T-helper 1 cell (primary cell): ENCODE measurements at places on chromosomes 7 and 10.

DNA sequence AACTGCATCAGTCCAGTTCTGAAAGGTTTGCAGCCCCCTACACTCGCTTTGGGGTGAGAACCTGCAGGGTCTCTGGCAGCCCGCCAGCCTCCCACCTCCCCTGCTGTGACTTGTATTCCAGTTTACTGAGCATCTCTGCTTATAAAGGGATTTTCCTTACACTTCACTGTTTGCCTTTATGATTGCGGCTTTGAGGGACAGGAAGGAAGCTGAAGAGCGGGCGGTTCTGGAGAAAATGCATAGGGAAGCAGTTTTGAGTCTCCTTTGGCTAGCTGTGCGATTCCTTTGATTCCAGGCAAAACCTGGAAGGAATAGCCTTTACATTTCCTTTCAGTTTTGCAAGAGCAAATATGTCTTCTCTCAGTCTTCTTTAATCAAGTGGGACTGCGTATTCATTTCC lies 65.0 kb upstream of the TRIM8 start:
- DNase-seq = no peak

DNA sequence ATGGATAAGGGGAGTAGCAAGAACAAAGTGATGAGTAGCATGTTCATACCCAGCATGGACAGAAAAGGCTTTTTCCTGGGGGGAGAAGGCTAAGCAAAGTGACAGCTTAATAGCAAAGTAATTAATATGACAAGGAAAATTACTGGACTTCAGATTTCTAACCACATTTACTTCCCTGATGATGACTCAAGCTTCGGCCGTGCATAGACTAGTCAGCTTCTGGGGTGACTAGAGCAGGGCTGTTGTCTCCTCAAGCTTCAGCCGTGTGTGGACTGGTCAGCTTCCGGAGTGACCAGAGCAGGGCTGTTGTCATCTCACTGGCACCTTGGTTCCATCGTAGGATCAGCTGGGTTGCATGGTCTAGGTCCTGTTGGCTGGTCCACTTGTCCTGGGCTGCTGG lies 2.1 kb upstream of the ZNF117 start:
- no peak for DNase-seq

- DNase-seq = no peak
Measured at GRCh38 chr7:30616318-30616717, 21.6 kb downstream of the GARS1 start.

GRCh38 chr7:99631295-99632109 lies 14.8 kb downstream of the ZSCAN25 start:
- DNase-seq = no peak

DNA sequence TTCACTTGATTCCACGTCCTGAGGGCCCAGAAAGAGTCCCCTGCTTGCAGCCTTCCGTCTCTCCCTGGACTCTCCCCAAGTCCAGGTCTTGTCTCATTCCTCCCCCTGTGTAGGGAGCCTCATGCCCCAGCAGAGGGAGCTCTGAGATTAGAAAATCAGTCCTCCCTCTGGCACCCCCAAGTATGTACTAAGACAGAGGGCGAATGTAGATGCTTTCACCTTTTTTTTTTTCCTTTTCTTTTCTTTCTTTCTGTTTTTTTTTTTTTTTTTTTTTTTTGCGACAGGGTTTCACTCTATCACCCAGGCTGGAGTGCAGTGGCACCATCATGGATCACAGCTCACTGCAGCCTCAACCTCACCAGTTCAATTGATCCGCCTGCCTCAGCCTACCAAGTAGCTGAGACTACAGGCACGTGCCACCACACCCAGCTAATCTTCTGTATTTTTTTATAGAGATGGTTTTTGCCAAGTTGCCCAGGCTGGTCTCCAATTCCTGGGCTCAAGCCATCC lies 10.3 kb downstream of the SFXN3 start:
- DNase-seq = peak; percentile 48

- DNase-seq = no peak
Measured at GRCh38 chr7:34011696-34012095, 106.4 kb downstream of the BMPER start.

DNA sequence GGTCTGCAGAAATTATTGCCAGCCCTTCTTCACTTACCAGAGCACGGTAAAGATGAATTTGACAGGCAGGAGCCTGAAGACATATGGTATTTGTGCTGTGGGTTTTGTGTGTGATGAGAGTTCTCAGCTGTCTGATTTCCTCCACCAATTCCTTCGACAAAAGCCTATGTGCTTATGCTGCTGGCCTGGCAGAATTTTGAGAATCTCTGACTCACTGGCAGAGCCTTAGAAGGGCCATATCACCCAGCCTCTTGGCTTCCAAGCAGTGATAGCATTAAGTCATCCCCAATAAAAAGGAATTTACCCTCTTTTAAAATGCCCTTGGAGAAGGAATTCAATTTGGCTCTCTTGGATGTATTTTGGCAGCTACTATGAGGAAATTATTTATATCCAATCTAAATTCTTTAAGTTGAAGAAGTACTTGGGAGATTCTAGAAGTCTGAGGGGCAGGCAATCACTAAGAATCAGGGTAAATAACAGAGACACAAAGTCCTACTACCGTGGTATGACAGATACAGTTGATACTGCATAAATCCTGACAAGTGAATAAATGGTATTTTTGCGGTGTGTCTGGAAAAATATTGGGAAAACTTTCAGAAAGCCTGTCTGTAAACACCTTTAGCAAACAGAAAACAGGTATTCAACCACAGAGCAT lies 68.6 kb upstream of the EFCAB10 start:
- no peak for DNase-seq

DNA sequence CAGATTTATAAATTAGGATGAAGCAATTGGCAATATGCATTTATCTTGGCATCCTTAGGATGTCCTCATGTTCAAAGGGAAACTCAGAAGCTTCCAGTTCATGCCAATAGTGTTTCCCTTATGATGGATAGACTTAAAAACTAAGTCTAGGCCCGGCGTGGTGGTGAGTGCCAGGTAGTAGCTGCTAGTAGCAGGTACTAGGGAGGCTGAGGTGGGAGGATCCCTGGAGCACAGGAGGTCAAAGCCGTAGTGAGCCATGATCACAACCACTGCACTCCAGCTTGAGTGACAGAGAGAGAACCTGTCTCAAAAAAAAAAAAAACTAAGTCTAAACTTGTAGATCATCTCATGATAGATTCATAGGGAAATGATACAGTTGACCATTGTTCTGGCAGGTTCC lies 115.0 kb downstream of the DOCK1 start:
- DNase-seq = no peak

GRCh38 chr10:130487566-130487965 lies 351.4 kb downstream of the GLRX3 start:
- no peak for DNase-seq

- no peak for DNase-seq
Measured at GRCh38 chr7:16293669-16294425, 127.5 kb downstream of the CRPPA start.

GRCh38 chr10:25102147-25102822 lies 72.5 kb upstream of the GPR158 start:
- no peak for DNase-seq

DNA sequence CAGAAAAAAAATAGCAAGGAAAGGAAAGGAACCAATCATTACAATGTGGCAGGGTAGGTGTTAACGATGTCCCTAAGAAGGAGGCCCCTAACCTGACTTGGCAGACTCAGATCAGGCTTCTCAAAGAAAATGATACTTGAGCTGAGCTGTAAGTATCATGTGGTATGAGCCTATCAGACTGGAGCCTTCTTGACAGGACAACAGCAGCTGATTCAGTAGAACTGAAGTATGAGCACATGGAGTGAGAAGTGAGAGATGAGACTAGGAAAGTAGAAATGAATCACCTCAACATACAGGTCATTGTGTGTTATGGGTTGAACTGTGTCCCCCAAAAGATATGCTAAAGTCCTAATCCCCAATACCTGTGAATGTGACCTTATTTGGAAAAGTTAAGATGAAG lies 66.3 kb downstream of the MTERF1 start:
- no peak for DNase-seq

DNA sequence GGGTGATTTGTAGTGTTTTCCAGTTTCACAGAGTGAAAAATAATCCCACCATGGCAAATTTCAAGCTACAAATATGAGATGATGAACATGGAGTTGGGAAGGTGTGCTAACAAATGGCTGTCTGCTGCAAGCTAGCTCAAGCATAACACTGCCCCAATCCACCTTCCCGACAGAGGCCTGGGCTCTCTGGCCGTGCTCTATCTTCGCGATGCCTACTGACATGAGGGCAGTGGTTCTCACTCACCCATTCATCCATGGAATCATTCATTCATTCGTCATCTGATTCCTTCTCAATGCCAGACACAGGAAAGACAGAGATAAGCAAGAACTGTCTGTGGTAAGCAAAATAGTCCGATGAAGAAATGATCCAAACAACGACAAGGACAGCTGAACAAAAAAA lies 65.4 kb downstream of the ZNF467 start:
- no peak for DNase-seq

GRCh38 chr10:36662571-36662970 lies 462.8 kb upstream of the ANKRD30A start:
- no peak for DNase-seq

DNA sequence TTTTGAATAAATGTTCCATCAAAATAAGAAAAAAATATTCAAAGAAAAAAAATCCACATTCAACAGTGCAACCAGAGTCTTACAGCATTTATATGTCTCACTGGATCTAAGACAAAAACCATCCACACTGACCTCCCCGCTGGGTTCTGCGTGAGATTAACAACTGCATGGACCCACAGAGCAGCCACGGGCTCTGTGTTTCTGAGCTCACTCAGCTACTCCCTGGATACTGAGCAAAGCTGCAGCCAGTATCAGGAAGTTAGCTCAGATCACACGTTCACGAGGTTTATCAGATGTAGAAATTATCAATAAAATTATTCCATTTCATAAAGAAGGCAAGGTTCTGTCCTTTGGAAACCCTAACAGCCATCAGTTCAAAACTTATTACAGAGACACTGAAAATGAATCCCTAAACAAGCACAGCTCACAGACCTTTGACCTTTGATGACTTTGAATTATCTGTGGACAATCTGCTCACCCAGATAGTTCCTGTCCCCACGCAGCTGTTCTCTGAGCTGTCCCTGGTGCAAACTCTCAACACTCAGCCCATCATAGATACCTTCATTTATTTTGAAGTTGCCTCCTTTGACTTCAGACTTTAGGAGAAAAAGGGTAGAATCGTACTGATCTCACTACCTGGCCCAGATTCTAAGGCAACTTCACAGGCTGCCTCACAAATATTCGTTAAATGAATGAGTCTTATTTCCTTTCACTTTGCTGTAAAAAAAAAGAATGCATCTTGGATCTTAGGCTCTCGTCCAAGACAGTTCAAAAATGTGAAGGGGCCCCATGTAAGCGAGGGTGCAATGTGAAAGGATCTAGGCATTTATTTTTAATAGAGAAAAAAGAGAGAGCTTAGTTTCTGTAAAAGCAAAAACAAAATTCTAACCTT lies 67.7 kb upstream of the SVIL start:
- DNase-seq = no peak

GRCh38 chr10:24465891-24466818 lies 257.2 kb downstream of the KIAA1217 start:
- DNase-seq = no peak

GRCh38 chr7:137715533-137715932 lies 131.2 kb downstream of the DGKI start:
- no peak for DNase-seq

GRCh38 chr10:5540080-5540479 lies 15.3 kb downstream of the CALML3 start:
- no peak for DNase-seq

GRCh38 chr10:92110039-92110794 lies 180.7 kb downstream of the CPEB3 start:
- no peak for DNase-seq

GRCh38 chr7:7399707-7400106 lies 136.0 kb downstream of the COL28A1 start:
- no peak for DNase-seq

GRCh38 chr7:477626-478220 lies 41.9 kb downstream of the PDGFA start:
- DNase-seq = no peak

- DNase-seq = no peak
Measured at GRCh38 chr7:71477441-71477840, 345.5 kb downstream of the GALNT17 start.

DNA sequence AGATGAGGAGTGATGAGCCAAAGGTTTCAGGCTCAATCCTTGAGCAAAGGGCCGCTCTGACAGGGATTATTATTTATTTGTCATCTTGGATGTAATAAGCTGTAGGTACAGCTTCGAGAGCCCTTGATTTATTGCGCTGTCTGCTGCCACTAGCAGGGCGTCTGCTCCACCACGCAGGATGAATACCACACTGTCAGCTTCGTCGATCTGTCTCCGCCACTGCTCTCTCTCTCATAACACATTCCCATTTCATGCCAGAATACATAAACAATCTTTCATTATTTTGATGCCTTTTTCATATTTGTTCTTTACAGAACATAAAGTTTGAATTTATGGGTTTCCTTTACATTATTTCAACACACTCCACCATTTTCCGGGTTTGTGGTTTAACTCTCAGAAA lies 276.6 kb downstream of the LRMDA start:
- no peak for DNase-seq

DNA sequence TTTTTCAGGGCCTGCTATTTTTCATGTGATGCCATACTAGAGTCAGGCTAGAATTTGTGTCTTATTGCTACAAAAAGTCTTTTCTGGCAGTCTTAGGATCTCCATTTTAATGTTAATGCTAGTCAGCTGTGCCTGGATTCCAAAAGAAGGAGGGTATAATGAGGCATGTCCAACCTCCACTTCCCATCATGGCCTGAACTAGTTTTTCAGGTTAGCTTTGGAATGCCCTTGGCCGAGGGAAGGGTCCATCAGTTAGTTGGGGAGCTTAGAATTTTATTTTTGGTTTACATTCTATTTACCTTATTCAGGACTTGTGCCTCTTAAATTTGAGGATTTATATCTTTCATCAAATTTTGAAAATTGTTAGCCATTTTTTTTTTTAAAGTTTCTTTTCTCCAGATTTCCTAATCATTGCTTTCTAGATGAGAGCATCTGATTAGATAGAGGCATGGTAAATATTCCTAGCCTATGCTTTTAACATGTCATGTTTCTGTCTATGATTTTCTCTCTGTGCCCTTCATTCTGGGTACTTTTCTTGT lies 6.5 kb upstream of the ZNF777 start:
- DNase-seq = no peak

GRCh38 chr10:110274072-110274627 lies 30.6 kb downstream of the SMNDC1 start:
- no peak for DNase-seq

DNA sequence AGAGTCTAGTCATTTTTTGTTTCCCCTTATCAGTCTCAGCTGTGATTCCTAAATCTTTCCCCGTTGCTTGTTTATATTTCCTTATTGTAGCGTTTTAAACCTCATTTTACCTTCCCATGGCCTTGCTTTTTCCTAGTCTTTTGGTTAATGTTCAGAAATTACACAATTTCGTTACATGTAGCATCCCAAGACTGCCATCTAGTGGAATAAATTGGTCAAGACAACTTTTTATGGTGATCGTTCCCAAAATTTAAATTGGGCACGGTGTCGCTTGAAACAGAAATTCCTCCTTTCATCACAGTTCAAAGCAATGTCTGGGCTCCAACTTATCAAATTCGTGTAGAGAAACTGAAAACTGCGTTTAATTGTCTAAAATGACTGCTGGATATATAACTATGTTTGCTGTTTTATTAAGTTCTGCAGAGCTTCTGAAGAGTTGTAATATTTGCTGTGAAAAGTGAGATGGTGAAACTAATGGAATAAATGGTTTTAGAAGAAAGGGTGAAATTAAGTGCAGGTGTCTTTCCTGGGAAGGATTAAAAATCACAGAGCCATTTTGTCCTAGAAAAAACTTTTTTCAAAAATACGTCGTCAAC lies 370.2 kb downstream of the PHF14 start:
- DNase-seq = no peak
